ENCODE measurements at places on chromosomes 6 and 20. TPM values are rescaled to one million over a fixed set of nuclear protein-coding genes. Genes with fewer than 3 reads are reported as not detected.
A peak's percentile ranks its signal among the peaks of the same experiment; 100 is the strongest.

The DAAM2 gene
- total RNA-seq: 0.14 TPM

The PGC gene
- total RNA-seq: not detected

The GRM4 gene
- not detected for total RNA-seq

The C4B gene
- total RNA-seq: 1.2 TPM

The HM13 gene
- 44.9 TPM for total RNA-seq

The SLC17A2 gene
- not detected for total RNA-seq

The RNF144B gene
- 77.1 TPM for total RNA-seq

DNA sequence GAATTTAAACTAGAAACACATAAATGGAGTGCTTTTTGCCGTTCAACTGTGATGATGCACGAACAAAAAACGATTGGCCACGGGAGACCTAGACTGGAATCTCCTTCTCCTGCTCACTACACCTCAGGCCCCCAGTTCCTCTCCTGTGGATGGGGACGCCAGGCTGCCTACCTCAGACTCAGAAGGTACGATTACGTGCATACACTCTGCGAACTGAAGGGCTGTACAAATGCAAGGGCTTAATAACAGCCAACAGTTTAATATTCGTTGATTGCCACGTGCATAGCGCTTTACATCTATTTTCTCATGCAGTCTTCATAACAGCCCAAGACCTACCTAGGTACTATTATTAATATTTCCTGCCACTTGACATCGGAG is 495 bp upstream of the ARMC2 start:
- no peak for DNase-seq

- peak; percentile 80 for DNase-seq
These were observed 31.0 kb downstream of the GLO1 start for GRCh38 chr6:38671885-38672467.

DNA sequence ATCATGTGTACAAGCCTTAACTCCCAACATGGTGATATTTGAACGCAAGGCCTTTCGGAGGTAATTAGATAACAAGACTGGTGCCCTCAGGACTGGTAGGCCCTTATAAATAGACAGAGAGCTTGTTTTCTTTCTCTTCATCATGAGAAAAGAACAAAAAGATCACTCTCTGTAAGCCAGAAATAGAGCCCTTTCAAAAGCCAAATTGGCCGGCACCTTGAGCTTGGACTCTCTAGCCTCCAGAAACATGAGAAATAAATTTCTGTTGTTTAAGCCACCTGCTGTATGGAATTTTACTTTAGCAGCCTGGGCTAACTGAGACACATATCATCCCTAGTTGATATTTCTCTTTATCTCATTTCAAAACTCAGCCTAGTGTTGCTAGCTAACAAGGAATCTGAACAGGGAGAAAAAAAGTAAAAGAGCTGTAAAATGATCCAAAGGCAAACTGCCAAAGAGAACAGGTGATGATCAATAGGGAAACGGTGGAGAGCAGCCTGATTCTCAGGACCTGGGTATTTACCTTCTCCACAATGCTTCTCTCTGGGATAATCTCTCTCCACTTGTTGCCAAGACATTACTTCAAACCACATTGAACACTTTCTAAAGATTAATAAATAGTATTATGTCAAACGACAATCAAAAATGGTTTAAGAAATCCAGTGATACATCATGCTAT is 6.1 kb downstream of the COL21A1 start:
- DNase-seq: no peak

- no peak for DNase-seq
These were observed 41.1 kb upstream of the SLCO4A1 start for GRCh38 chr20:62601172-62601571.

GRCh38 chr20:44540834-44541233 is 19.0 kb upstream of the SERINC3 start:
- DNase-seq: peak; percentile 88

DNA sequence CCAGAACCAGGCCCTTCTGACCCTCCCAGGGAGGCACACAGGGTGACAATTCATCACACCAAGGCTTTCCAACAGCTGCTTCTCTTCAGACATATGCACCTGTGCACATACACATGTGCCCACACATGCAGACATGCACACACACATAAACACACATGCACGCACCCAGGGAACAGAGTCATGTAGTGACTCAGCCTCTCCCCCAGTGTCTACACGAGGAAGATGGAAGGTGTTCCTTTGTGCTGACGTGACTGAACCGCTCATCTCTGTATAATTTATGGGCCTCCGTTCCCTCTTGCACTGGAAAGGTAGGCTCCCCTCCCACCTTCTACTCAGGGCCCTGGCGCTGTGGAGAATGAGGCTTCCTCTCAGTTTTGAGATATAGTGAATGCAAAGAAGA is 23.8 kb upstream of the PLEKHG1 start:
- no peak for DNase-seq

- DNase-seq: peak; percentile 74
These were observed 10.4 kb downstream of the IGF2R start for GRCh38 chr6:159979136-159979874.

All from dermis blood vessel endothelial cell (primary cell).